ENCODE measurements at places on chromosomes 4 and X. TPM values are rescaled to one million over a fixed set of nuclear protein-coding genes. Genes with fewer than 3 reads are reported as not detected.
A peak's percentile ranks its signal among the peaks of the same experiment; 100 is the strongest.

DNA sequence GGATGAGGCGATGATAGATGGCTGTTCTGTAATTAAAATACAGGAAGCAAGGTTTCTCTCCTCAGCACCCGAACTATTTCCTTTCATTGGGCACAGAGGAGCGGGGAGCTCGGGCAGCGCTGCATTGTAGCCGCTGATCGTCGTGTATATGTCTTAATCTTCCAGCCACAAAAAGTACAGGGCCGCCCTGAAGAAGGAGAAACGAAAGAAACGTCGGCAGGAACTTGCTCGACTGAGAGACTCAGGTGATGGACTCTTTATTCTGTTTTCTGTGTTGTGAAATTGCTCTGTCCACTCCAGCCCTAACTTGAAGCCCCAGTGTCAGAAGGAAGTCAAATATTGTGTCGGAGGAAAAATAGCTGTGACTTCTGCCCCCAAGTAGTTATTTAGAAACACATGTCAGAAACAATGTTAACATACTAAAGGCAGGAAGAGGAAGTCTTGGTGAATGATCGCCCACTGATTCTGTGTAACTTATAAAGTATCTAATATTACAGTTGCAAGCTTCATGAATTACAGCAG is 546 bp downstream of the ZRSR2 start:
- DNase-seq: no peak

GRCh38 chrX:145853181-145853580 is 35.6 kb downstream of the SLITRK2 start:
- no peak for DNase-seq

- DNase-seq: no peak
These were observed 23.1 kb downstream of the DMD start for GRCh38 chrX:33188286-33188685.

GRCh38 chr4:2397596-2398379 is 20.7 kb downstream of the ZFYVE28 start:
- DNase-seq: no peak

Gene MGARP
- 0.32 TPM for total RNA-seq

Gene EPGN
- total RNA-seq: 146 TPM

DNA sequence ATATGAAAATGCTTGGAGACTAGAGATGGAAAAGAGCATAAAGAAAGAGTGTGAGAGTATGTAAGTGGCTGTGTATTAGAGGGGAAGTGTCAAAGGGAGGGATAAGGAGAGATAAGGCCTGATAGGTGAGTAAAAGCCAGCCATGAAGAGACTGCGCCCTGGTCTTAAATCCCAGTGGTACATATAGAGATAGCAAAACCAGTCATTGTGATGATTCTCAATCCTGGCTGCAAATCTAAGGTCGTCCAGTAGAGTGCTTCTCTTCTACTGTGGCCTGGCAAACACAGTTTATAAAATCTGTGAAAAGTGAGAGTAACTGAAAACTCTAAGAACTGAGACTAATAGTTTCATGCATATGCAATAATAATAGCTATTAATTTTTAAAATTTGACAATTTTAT is 86.9 kb downstream of the MAB21L2 start:
- no peak for DNase-seq

DNA sequence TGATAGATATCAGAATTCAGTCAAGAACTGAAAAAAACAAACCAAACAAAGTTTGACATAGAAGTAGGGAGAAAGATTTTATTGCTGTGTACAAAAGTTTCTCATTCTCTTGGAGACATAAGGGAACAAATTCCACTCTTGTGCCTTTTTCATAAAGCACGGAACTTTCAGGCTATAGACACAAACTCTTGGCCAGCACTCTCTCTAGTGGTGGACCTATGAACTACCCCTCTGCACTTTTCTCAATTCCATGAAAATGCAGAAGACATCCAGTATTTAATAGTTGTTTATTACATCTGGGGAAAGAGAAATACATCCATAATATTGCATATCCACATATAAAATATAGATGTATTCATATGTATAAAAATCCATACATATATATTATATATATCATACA is 291.6 kb upstream of the HS3ST1 start:
- DNase-seq: peak; percentile 4

DNA sequence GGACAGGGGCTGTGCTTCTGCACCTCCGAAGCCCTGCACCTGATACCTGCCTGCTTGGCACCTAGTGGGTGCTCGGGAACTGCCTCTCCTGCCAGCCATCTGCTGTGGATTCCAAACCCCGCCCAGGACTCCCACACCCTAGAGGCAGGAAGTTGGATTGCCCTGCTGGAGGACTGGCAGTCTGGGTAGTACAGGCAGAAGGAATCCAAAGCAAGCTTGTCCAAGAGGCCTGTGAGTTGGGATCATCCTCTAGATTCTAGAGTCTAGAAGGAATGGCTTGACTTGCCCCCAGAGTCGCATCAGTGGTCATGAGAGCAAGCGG is 64.6 kb upstream of the MTM1 start:
- no peak for DNase-seq

Gene NPNT
- 0.12 TPM for total RNA-seq

DNA sequence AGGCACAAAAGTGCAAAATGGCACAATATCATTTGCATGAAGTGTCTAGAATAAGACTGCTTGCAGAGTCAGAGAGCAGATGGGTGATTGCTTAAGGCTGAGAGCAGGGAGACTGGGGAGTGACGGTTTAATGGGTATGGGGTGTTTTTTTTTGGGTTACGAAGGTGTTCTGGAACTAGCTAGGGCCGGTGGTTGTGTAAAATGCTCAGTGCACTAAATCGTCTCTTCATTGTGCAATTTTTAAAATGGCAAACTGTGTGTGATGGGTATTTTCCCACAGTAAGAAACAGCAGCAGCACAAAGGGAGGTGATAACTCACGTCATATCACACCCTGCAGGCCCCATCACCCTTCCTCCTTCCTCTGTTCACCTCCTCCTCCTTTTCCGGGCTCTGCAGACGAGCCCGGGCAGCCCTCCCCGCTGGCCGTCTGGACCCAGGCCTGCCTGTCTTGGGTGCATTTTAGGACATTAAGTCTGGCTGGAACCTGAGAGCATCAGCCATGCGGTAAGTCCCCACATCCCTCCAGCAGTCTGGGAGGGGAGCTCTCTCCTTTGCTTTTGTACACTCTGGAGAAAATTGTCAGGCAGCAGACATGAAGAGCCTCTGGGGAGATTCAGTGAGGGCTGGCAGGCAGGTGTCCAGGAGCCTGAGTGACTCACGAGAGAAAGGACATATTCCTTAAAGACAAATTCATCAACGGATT is 42.7 kb downstream of the ASMT start:
- peak; percentile 64 for DNase-seq

DNA sequence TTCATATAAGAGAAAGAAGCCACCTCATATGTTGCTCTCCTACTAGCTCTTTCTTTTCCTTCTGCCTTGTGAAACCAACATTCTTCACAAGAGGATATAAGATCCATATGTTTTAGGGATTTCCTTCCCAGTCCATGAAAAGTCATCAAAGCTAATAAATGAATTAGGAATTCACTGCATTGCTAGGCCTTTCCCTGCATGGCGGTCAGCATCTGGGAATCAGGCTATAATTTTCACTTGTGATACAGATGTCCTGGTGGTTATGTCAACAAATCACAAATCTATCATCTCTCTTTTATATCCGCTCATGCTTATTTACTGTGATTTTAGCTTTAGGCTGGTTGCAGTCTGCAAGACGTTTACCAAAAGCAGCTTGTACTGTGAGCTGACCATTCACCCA is 510.0 kb downstream of the NLGN4X start:
- no peak for DNase-seq

Gene VSIG1
- not detected for total RNA-seq

DNA sequence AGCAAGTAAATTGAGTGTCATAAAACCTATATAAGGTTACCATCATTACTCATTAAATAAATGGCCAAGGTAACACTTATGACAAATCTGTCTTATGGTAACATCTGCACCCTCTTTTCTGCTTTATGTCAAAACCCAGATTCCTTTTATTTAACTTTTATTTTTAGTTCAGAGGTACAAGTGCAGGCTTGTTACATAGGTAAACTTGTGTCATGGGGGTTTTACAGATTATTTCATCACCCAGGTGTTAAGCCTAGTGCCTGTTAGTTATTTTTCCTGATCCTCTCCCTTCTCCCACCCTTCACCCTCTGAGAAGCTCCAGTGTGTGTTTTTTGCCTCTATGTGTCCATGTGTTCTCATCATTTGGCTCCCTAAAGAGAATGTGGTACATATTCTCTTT is 930.7 kb downstream of the CCSER1 start:
- no peak for DNase-seq

GRCh38 chr4:151961456-151961855 is 200.6 kb upstream of the GATB start:
- DNase-seq: no peak

Gene PLAC1
- total RNA-seq: 0.52 TPM

Gene RNF150
- 0.40 TPM for total RNA-seq
